HFF-Myc (cell line): ENCODE measurements at places on chromosomes 16 and 17.

DNA sequence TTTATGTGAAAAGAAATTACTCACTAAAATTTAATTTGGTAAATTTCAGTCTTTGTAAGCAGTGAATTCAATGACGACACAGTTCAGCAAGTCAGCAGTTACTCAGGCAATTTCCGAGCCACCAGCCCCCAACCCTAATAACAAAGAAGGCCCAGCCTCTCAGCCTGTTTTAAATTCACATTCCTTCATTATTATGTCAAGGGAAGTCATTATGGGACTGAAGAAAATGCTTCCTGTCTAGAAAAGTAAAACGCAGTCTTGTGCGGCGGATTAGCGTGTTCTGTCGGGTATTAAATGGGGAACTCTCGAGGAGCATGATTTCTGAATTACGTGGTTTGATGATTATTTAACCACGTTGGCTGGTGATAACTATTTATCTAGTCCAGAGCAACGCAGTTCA is 177.6 kb downstream of the AIPL1 start:
- DNase-seq = no peak

DNA sequence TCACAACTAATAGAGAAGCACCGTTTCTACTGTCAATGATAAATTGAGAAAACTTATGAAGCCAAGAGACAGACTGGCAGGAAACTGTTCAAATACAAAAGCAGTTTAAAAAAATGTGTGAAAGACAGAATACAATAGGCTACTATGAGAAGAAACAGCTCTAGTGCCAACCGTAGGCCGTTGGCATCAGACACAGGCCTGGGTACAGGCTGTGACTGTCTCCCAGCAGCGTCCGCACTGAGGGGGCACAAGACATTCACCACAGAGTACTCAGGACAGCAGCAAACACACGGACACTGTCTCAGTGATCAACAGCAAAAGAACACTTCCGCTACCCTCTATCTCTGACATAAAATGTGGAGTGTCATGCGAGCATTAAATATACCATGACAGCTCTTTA is 7.8 kb upstream of the C1QBP start:
- no peak for DNase-seq

DNA sequence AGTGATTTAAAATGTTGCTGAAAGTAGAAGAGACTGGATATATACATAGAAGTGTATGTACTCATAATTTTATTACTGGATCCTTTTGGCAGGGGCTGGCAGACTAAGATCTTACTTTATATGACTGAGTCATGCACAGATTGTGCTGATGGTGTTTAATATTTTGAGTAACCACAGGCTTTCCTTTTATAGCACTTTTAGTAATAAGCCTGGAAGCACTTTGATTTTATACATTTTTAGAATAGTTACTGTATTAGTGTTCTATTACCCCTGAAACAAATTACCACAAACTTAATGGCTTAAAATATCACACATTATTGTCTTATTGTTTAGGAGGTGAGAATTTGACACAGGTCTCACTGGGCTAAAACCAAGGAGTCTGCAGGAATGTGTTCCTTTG is 113.4 kb upstream of the CDH8 start:
- no peak for DNase-seq

DNA sequence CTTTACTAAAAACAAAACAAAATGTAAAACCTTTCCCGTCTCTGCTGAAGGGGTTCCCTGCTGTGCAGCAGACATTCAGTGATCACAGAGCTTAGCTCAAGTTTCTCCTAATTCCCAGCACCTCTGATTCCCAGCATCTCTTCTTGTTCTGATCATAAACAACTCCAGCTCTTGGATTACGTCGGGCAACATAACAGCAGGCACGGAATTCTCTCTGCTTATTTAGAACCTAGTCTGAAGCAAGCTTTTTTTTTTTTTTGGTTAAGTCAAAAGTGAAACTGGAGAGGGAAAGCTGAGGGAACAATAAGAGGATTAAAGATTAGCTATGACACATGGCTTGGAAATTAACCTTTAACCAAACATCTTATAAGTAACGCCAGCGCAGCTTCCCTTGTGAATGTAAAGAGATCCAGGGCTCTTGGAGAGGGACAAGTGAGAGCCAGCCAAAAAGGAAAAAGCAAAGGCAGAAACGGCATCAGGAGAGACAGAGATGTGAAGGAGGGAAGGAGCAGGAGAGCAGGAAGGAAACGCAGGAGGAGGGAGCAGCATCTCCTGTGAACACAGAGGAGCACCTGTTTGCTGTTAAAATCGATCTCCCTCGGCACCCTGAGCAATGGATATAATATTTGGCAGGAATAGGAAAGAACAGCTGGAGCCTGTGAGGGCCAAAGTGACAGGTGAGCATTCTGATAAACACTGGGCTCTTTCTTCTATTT is at the start of gene BCO1:
Gene BCO1, plus strand, starts transcription at position 394 of the 716 bp plus-strand sequence. Its CDS starts 220 bp downstream, at position 614.
- no peak for DNase-seq

GRCh38 chr16:47392081-47392480 is 68.8 kb downstream of the ITFG1 start:
- DNase-seq = no peak

GRCh38 chr17:38727736-38728135 is 2.4 kb upstream of the CISD3 start:
- no peak for DNase-seq

GRCh38 chr16:80984124-80984892 is 22.4 kb downstream of the CMC2 start:
- no peak for DNase-seq

DNA sequence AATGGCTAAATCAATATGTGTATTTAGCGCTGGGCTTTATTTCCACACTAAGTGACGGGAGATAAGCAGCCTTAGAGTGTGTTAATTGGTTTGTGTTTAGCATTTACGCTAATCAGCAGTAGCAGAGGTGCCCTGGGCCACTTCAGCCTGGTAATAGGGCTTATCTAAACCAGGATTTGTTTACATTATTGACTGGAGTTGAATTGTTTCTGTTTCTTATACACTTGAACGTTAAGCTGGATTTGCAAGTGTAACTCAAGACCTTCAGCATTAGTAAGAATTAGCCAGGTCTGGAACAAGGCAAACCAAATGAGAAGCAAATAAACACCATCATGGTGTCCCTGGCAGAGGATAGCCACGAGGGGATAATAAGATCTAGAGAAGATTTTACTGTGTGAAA is 313.6 kb downstream of the HS3ST4 start:
- no peak for DNase-seq

DNA sequence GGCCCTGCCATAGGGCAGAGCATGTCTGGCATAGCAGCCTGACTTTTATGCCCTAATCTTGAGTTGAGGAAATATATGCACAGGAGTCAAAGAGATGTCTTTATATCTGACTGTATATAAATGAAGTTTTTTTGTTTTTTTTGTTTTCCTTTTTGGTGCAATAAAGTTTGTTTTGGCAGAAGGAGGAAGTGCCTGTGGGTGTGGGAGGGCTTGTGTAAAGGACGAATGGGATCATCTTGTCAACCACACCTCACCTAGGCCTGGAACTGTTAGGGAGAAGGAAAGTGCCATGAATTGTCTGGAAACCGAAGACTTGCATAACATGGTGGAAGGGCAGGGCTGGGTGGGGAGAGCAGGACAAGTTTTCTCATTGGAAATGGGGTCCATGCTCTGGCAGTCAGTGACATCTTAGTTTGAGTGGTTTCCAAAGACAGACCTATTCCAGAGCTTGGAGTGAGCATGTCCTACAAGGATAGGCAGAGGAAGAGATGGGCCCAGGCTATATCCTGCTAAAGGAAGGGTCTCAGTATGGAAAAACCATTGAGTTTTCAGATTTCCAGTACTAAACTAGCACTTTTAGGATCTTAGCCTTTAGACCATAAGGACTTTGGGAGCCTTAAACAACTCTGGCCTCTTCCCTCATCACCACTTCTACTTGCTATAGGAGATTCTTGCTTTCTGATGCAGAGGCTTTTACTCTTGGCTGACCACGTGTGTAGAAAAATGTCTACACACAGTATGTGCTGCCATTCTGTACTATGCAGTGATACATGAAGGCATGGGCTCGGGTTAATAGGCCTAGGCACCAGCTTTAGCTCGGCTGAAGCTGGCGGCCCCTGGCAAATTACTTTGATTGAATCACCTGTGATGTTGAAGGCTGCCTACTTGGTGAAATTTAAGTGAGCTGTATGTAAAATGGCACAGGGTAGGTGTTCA is 15.5 kb downstream of the SNF8 start:
- DNase-seq = no peak

- no peak for DNase-seq
Observed at GRCh38 chr17:17358060-17358751, 55.0 kb downstream of the NT5M start.

DNA sequence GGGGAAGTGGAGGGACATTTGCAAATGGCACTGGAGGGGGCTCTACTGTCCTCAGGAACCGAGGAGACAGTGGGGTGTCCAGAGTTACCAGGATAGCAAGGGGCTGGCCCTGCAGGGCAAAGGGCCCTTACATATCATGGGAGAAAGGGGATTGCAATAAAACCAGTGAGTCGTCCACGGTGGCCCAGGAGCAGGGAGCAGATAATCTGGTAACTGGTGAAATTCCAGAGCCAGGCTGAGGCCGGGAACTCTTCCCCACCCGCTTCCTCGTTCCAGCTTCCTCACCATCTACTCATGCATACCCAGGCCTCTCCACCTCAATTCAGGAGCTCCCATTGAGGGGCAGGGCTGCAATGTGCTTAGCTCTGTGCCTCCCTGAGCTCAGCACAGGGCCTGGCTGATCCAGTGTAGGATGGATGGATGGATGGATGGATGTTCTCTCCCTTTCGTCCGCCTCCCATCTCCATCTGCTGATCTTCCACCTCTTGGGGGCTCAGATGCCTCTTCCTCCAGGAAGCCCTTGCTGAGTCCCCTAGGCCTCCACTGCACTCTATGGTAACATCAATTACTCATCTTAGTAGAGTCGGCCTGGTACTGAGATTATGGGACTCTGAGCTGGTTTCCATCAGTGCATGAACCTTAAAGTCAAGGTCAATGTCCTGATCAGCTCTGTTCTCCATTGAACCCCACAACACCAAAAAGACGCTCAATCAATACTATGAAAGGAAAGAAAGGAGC is 41.2 kb upstream of the NDRG4 start:
- no peak for DNase-seq

- DNase-seq = no peak
Observed at GRCh38 chr17:36686123-36686669, 84.8 kb downstream of the MRM1 start.

GRCh38 chr16:78524066-78524595 is 424.7 kb downstream of the WWOX start:
- no peak for DNase-seq

DNA sequence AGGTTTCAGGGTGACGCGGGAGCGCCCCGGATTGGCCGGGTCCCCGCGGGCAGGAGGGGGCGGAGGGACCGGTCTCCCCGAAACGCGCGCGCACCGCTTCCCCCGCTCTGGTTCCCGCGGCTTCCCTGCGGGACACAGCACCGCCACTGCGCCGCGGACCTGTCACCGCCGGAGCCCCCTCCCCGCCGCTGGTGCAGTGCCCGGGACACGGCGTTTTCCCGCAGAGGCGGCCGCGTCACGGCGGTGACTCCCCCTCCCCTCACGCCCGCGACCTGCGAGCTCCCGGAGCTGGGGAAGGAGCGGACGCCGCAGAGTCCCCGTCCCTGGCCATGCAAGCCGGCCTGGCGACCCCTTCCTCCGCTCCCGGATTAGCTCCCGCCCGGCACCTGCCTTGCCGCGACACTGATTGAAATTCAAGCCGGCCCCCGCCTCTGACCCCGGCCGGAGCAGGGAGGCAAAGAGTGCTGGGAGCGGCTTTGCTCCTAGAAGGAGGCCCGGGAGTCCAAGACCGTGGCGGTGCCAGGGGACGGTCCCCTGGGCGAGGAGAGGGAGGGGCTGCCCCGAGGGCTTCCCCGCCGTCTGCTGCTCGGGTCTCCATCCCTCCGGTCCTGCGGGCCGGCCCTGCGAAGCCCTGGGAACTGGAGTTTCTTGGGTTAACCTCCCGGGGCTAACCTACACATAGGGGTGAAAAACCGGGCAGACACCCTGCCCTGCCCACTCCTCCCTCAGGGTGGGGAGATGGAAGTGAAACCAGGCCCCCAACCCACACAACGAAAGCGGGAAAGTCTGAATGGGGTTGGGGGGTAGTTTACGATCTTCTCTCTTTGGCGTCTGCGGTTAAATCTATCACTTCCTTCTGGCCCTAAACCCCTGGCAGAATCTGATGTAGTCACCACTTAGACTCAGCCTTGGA is 1.0 kb downstream of the RHBDL3 start:
- no peak for DNase-seq

DNA sequence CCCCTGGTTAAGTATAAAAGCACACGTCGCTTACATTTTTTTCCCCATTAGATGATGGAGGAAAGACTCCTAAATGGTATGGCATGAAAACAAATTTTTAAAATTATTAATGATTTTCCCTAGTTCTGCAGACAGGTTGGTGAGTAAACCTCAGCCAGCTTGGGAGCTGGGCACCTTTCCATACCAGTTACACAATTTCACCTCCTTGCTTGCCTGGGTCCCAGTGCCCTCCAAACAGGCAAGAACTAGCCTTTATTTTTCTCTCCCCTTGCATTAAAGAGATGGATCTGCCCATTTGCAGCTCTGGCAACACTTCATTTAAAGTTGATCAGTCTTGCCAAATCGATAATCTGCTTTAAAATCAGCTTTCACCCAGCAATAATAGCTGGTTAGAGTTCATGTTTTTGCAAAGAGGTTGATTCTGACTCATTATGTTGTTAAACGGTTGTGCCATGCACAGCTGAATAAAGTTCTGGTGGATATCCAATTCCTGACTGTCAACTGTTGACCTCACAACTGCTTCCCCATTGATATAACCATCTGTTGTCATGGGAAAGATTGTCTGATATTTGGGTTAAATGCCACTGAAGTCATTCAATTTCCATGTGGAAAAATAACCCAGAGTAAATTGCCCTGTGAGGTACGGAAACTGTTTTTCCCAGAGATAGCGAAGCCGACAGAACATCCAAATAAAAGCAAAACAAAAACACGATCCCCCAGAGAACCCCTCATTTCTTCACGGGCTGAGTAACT is 1.3 kb downstream of the C17orf58 start:
- DNase-seq = peak; percentile 38

- no peak for DNase-seq
Observed at GRCh38 chr16:71542377-71542776, 16.2 kb downstream of the CHST4 start.

DNA sequence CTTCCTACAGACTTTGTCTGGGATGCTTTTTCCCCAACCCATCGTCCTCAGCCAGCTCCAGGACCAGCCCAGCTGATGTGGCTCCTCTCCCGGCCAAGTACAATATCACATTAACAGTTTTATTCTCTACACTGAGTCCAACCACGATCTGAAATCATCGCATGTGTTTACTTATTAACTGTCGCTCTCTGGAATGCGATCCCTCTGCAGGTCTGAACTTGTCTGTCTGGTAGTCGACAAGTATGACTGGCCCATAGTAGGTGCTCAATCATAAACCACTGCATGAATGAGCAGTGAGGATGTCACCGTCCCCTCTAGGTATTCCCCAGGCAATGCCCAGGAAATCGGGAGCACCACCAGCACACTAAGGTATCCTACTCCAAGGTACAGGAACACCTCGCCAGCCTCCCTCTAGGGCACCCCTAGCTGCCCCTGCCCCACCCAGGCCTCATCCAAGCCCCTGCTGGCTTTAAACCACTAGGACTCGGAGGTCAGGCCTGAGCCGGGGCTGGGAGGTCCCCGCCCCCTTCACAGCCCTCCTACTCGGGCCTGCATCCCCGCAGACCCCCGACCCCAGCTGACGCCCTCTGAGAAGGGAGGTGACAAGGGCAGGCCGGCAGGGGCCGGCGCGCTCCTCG is 27.7 kb downstream of the RTN4RL1 start:
- DNase-seq = no peak

- no peak for DNase-seq
Observed at GRCh38 chr16:46833460-46833800, 2.5 kb upstream of the C16orf87 start.

- DNase-seq = no peak
Observed at GRCh38 chr16:86508028-86508946, 2.0 kb upstream of the FOXF1 start.

- no peak for DNase-seq
Observed at GRCh38 chr17:64004218-64004770, 6.1 kb downstream of the PRR29 start.
